ENCODE measurements at places on chromosomes 3 and 15. TPM values are rescaled to one million over a fixed set of nuclear protein-coding genes. Genes with fewer than 3 reads are reported as not detected.

RGMA gene
- total RNA-seq = 1.1 TPM

HDGFL3 gene
- 16.1 TPM for total RNA-seq

LCTL gene
- 1.0 TPM for total RNA-seq

IQSEC1 gene
- total RNA-seq = 13.1 TPM

MYRIP gene
- total RNA-seq = 0.16 TPM

MYZAP gene
- total RNA-seq = 0.17 TPM

GP9 gene
- total RNA-seq = not detected

CERS3 gene
- total RNA-seq = not detected

PLA2G4E gene
- total RNA-seq = not detected

ACKR4 gene
- total RNA-seq = 4.7 TPM

Data from bronchial smooth muscle cell (primary cell).